Left ventricle myocardium superior (tissue), 1 donor: ENCODE measurements at places on chromosomes 1 and 21. TPM values are rescaled to one million over a fixed set of nuclear protein-coding genes. Genes with fewer than 3 reads are reported as not detected.

DNA sequence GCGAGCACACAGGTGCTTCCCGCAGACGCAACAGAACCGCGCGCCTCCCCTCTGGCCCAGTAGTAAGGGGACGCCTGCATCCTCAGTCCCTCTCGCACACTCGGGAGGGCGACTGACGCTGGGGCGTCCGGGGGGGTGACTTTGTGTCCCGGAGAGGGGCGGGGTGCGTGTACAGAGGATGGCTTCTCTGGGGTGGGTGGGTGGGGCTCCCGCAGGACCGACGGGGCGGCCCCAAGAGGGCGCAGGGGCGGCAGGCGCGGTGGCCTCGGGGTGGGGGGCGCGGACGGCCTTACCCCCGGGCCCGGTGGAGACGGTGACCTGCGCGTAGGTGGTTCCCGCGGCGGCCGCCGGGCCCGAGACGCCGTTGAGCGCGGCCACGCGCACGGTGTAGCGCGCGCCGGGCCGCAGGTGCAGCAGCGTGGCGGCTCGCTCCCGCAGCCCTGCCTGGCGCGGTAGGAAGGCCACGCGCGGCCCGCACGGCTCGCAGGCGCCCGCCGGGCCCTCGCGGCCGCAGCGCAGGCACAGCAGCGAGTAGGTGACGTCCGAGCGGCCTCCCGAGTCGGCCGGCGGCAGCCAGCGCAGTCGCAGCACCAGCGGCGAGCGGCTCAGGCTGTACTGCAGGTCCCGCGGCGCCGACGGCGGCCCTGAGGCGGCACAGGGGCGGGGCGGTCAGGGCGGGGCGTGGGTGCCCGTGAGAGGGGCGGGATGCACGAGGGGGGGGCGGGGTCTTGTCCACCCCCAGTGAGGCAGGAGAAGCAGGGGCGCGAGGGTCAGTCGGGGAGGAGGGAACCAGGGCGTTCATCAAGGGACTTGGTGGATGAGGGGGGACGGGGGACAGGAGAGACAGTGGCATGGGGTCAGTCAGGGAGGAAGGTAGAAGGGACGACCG, 12.1 kb downstream of the EPHA10 start:
- peak; percentile 43 for DNase-seq

DNA sequence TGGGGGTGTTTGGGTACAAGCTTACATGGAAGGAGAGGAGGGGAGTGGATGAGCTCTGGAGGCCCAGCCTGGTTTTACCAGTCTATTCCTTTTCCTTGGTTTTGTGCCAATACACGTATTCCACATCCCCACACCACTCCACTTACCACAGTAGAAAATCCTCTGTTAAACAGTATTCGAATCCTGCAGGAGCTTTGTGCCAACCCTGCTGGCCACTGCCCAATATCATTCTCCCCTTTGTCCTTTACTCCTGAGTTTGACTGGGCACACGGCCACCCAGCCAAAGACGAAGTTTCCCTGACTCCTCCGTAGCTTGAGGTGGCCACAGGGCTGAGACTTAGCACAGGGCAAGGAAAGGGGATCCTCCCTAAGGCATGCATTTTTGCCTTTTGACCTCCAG, 61.6 kb downstream of the TMCO4 start:
- DNase-seq: peak; percentile 45

GRCh38 chr1:156383023-156383422, 14.0 kb downstream of the RHBG start:
- DNase-seq: peak; percentile 63

DNA sequence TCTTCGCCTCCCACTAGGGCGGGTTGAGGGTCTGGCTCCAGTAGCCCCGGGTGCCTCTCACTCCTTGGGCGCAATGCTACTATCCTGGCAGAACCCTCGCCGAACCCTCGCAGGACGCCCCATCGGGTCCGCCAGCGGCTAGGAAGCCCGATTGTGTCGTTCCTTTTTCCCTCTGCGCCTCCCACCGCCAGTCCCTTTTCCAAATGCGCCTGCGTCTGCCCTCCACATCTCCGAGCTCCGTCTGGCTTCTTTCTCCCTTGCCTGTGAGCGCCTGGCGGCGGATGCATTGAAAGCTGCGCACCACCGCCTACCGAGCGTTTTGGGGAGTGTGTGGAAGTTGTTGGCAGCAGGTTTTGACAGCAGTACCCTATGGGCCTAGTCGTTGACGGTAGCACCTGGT, 1.0 kb upstream of the DIRAS3 start:
- DNase-seq: peak; percentile 71

GRCh38 chr1:107640207-107640606, 324.8 kb downstream of the VAV3 start:
- no peak for DNase-seq

DNA sequence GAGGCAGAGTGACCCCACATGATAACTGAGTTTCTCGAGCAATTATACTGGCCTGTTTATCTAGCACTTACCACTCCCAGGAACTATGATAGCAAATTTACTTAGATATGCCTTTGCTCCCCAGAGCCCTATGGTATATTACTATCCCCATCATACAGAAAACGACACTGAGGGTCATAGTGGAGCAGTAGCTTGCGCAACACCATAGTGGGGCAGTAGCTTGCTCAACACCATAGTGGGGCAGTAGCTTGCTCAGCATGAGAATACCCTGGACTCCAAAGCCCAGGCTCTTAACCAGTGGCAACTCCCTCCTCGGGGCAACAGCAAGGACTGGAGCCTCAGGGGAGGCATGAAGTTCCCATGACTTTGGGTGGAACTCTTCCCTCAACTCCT, 211.9 kb downstream of the NPHP4 start:
- no peak for DNase-seq

- DNase-seq: peak; percentile 49
Observed at GRCh38 chr1:226568077-226568831, 19.7 kb downstream of the STUM start.

DNA sequence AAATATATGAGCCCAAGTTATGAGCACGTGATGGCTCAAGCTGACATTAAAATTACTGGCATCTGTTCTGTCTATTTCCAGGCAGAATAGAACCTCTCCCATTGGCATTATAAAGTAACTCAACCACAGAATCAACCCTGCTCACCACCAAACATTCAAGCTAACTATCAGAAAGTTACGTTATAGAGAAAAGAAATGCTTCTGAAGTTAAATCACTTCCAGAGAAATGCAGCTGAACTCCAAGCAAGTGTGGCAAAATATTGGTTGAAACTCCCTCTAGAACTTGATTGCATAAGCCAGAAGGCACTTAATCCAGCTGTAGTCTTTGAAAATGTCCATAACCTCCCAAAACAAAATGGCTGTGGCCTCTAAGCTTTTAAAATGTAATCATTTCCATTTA, 36.2 kb upstream of the UBE2U start:
- no peak for DNase-seq

DNA sequence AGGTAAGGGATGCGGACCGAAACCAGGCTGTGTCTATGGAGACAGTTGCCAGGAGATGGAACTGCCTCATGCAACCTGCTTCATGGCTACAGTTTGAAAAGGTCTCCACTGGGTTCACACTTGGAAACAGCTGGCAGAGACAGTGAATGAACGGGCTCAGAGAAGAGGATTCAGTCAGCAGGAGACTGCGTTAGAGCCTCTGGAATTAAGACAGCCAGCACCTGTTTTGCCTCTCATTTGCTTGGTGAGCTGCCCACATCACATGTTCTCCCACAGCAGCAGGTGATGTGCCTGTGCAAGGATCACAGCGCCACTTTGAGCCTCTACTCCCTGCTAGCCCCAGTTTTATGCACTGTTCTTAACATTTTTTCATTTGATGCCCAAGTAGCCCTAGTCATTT, 321.0 kb downstream of the PLPP3 start:
- no peak for DNase-seq

DNA sequence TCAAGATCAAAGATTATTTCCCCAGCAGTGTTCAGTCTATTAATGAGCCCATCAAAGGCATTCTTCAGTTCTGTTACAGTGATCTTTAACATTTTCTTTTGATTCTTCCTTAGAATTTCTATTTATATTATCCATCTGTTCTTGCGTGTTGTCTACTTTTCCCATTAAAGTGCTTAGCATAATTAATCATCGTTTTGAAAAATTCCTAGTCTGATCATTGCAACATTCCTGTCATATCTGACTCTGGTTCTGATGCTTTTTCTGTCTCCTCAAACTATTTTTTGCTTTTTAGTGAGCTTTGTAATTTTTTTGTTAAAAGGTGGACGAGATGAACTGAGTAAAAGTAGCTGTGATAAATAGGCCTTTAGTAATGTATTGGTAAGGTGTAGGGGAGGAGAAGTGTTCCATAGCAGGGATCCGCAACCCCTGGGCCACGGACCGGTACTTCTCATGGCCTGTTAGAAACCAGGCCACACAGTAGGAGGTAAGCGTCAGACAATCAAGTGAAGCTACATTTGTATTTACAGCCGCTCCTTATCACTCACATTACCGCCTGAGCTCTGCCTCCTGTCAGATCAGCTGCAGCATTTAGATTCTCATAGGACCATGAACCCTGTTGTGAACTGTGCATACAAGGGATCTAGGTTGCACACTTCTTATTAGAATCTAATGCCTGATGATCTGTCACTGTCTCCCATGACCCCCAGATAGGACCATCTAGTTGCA, 163.3 kb downstream of the PIK3R3 start:
- no peak for DNase-seq

- no peak for DNase-seq
Observed at GRCh38 chr1:214989341-214989740, 93.2 kb upstream of the KCNK2 start.

GRCh38 chr1:159884296-159884695, 15.7 kb downstream of the CFAP45 start:
- no peak for DNase-seq

GRCh38 chr21:44432841-44433790, 22.2 kb upstream of the LRRC3 start:
- no peak for DNase-seq

DNA sequence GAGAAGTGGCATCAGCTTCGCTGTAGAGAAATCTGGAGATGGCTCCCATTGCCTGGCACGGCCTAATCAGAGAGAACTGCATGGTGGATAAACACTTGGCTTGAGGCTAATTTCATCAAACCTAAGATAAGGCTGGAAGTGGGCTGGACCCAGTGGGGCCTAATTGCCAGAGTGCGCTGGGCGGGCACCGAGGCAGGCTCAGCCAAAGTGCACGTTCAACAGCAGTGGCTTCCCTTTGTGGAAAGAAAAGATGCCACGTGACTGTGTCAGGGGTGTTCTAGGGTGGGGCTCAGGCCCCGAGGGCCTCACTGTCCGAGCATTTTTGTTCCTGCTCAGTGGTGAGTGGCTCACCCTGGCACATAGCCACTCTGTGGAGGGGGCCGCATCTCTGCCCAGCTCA, 5.8 kb downstream of the PLCH2 start:
- no peak for DNase-seq

- no peak for DNase-seq
Observed at GRCh38 chr1:204716660-204717059, 31.1 kb upstream of the LRRN2 start.

DNA sequence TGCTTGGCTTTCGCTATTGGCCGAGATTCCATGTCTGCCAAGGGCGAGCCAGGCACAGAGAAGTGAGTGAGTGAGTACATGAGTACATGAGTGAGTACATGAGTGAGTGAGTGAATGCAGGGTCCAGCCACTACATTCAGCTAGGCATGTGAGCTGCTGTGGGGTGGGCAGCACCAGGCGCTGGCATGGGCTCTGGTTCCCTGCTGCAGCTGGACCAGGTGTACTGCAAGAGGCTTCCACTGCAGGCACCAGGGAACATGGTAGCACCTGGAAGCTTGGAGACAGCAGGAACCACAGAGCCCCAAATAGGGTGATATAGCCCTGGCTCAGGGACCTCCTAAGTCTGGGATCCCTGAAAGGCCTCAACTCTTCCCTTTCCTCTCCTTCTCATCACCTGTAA, 330.2 kb downstream of the USP25 start:
- no peak for DNase-seq

DNA sequence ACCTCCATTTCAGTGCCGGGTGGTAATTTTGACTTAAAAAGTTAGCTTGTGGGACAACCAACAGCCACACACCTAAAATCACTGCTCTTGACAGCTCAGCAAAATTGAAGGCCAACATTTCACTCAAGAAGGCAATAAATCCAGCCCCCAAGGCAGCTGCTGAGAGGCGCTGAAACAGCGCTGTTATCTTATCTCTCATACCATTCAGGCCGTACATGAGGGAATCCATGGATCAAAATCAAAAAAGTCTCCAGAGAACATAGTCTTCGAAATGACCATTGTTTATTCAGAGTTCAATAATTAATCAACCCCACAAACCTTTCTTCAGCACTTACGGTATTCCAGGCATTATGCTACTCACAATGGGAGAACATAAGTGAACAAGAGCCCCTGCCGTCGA, 38.5 kb downstream of the ZBTB18 start:
- no peak for DNase-seq

GRCh38 chr1:241899210-241899609, 51.2 kb downstream of the EXO1 start:
- DNase-seq: no peak

- DNase-seq: no peak
Observed at GRCh38 chr1:21823206-21823979, 11.3 kb downstream of the LDLRAD2 start.

DNA sequence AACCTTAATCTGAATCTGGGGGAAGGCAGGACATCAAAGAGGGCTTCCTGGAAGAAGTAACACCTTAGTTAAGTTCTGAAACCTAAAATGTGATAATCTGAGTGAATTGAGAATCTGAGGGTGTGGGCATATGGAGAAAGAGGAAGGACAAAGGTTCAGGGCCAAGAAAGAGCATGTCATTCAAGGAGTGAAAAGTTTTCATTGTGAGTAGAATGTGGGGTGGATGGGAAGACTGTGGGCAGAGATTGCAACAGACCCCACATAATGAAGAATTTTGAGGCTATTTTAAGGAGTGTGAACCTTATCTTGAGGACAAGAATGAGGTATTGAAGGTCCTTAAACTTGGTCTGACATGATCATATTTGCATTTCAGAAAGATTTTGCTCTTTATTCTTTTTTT, 227.2 kb downstream of the PTGER3 start:
- no peak for DNase-seq

- DNase-seq: no peak
Observed at GRCh38 chr1:119318466-119319309, 49.9 kb upstream of the HAO2 start.

- DNase-seq: no peak
Observed at GRCh38 chr1:175158170-175158591, 34.4 kb downstream of the KIAA0040 start.

DNA sequence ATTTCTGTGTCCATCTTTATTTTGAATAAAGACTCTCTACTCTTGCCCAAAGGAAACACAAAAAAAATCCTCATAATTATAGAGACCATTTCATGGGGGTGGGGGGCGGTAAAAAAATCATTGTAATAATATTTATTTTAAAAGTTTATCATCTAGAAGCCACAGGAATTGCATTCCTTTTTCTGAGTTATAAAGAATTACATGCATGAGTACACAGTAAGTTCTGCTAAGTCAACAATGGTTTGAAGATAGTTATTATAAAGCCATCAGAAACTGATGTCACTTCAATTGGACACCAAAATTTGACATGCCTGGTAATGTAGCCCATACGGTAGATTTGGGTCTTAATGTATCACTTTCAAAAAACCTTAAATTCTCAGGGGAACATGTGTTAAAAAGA, 478.1 kb upstream of the NR5A2 start:
- DNase-seq: no peak

- no peak for DNase-seq
Observed at GRCh38 chr1:28173151-28173979, 3.1 kb downstream of the PTAFR start.

Gene LEMD1
- total RNA-seq: not detected

Gene AMPD1
- 0.10 TPM for total RNA-seq

Gene ADCY10
- total RNA-seq: 0.47 TPM

Gene E2F2
- 0.35 TPM for total RNA-seq

Gene AMY1B
- not detected for total RNA-seq

Gene RHCE
- 1.0 TPM for total RNA-seq

Gene TMOD4
- total RNA-seq: 0.62 TPM

Gene ST6GALNAC3
- total RNA-seq: 5.9 TPM

Gene LTN1
- 18.1 TPM for total RNA-seq

Gene KLHDC9
- total RNA-seq: 5.2 TPM

Gene PFKFB2
- 99.0 TPM for total RNA-seq

Gene FAM163A
- total RNA-seq: 0.27 TPM

Gene TEDDM1
- not detected for total RNA-seq
